NCI-H69 (cell line): ENCODE measurements at places on chromosomes 1 and 21.

DNA sequence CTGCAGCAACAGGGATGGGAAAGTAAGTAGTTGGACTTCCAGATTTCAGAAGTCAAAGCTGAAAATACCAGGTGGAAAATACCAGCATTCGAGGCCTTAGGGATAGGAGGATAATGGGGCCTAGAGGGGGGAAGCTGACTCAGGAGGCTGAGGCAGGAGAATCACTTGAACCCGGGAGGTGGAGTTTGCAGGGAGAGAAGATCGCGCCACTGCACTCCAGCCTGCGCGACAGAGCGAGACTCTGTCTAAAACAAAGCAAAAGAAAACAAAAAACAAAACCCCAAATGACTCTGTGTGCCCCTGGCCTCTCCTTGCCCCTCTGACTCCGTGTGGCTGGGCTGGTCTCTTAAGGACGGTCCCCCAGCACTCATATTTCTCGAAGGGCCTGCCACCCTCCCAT, 3.4 kb downstream of the SH2D2A start:
- DNase-seq, result no peak

- no peak for DNase-seq
These were observed 206.0 kb upstream of the USP24 start for GRCh38 chr1:55420929-55421716.

DNA sequence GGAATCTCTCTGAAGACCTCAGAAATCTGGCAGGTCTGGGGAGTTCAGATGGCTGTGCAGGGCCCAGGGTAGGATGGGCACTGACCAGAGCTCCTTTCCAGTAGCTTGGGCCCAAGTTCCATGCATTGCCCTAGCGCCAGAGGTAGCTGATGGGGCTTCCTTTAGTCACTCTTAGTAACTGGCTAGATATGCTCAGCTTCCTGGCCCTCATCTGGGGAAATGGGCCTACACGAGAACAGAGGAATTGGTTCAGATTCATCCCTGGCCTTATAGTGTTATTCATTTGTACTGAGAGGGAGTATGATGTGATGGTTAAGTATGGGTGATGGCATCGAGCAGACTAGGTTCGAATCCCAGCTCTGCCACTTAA, 15.5 kb upstream of the PSMB2 start:
- no peak for DNase-seq

DNA sequence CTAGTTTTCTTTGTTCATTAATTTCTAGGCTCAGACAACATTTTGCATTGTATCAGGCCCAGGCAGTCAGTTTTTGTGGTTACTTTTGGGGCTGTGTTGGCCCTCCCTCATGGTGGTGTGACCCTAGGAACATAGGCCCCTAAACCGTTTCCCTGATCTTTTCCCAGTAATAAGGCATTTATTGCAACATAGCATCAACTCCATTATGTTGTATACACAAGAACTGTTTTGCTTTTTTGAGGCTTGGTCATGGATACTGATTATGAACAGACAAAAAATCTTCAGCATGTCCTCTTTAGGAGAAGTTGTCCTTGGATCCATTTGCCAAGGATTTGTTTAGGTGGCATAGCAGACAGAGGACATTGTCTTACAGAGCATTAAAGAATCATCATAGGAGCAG, 10.3 kb downstream of the B3GALT2 start:
- DNase-seq, result no peak

DNA sequence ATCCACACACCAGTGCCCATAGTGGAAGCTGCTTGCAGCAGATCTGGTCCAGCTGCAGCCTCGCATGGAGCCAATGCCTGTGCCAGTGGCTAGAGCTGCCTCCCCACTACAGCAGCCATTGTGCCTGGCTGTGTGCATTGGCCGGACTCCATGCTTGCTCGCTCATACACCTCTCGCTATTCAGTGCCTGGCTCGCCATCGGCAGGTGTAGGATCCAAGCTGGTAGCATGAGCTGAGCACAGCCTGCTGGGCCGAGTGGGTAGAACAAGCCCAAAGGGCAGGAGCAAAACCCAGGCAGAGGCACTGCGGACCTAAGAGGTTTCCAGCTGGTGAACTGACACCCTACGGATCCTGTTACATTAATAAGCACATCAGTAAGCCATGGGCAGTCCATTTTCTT, 1184.1 kb downstream of the AMY1C start:
- peak; percentile 11 for DNase-seq

GRCh38 chr21:21210552-21210951, 212.3 kb downstream of the NCAM2 start:
- peak; percentile 71 for DNase-seq

GRCh38 chr1:102190429-102190828, 193.7 kb upstream of the OLFM3 start:
- DNase-seq, result peak; percentile 25

DNA sequence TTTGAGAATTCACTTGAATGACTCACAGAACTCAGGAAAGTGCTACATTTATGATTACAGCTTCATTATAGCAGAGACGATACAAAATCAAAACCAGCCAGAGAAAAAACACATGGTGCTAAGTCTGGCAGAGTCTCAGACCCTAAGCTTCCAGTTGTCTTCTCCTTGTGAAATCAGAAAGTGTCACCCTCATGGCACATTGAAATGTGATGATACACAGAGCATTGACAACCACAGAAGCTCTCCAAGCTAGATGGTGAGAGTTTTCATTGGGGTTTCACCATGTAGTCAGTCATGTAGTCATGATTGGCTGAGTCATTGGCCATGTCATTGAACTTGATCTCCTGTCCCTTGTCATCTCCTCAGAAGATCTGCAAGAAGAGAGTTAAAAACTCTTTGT, 526.6 kb downstream of the MRPL39 start:
- DNase-seq, result no peak
